ENCODE measurements at places on chromosomes 2 and 18.

GRCh38 chr2:13091455-13091854 is 374.7 kb downstream of the TRIB2 start:
- H3K4me1 ChIP-seq = no peaks in the 10 kb centered on the region
- no peaks in the 10 kb centered on the region for H3K27me3 ChIP-seq
- H3K27ac ChIP-seq = no peak overlapping the region
- no peak overlapping the region for H3K4me3 ChIP-seq
- DNase-seq = peak; percentile 22

DNA sequence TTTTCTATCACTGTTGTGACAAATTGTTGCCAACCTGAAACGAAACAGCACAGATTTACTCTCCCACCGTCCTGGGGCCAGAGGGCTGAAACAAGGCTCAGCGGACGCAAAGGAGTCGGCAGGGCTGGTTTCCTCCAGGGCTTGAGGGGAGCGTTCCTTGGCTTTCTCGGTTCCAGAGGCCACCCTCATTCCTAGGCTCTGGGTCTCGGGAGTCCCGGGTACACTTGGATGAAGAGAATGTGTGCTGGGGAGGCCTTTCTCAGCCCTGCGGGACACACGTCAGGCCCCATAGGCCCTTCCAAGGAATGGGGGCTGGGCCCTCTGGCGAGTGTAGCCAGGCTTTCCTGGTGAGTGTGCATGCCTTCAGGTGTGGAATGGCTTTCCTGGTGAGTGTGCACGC is 287.3 kb upstream of the HS6ST1 start:
- H3K4me1 ChIP-seq = no peaks in the 10 kb centered on the region
- H3K27me3 ChIP-seq = no peaks in the 10 kb centered on the region
- no peaks in the 10 kb centered on the region for H3K36me3 ChIP-seq
- H3K27ac ChIP-seq = no peak overlapping the region
- no peak overlapping the region for H3K4me3 ChIP-seq

- peak; percentile 77 for DNase-seq
- no peaks in the 10 kb centered on the region for H3K4me1 ChIP-seq
- H3K27ac ChIP-seq = no peak overlapping the region
- H3K27me3 ChIP-seq = no peaks in the 10 kb centered on the region
- H3K4me3 ChIP-seq = no peak overlapping the region
Observed at GRCh38 chr2:184769023-184769422, 170.7 kb downstream of the ZNF804A start.

DNA sequence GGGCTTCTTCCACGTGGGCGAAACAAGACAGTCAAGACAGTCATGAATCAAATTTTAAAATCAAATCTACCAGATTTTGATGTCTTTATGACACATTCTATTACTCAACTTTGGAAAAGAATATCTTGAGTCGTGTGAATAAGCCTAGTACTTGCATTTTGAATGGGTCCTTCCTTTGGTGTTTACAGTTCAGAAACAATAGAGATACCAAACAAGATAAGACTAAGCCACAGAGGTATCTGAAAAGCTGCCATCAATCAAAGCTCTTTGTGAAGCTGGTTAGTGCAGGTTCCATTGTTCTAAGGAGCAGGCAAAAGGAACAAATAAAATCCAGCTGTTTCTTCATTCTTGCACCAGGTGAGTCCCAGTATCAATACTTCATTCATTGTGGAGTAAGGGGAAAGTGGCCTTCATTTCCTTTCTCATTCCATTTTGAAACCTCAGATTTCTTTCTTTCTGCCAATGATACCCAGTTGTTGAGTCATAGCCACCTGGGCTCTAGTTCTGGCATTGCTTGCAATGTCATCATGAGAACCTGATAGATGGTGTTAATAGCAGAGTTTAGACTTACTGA is 151.7 kb upstream of the L3MBTL4 start:
- H3K27ac ChIP-seq = no peak overlapping the region
- no peak for DNase-seq
- H3K4me3 ChIP-seq = no peak overlapping the region
- H3K27me3 ChIP-seq = no peaks in the 10 kb centered on the region

DNA sequence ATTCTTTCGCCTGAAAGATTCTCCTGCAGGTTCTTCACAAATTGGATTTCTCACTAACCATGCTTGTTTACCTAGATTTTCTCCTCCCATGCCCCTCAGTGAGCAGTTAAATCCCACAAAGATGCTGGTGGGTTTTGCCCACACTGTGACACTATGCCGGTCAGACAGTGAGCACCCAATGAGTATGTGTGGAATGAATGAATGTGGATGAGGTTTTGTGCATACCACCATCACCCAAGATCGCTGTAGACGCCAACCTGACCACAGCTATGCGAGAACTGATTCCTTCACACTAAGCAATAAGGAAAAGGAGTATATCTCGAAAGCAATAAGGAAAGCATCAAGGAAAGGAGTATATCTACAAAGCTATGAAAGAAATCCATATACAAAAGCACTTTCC is 116.7 kb downstream of the PID1 start:
- H3K4me1 ChIP-seq = no peaks in the 10 kb centered on the region
- H3K27ac ChIP-seq = no peak overlapping the region
- no peaks in the 10 kb centered on the region for H3K27me3 ChIP-seq
- no peaks in the 10 kb centered on the region for H3K36me3 ChIP-seq
- peak; percentile 99 for DNase-seq
- H3K4me3 ChIP-seq = no peak overlapping the region

- no peaks in the 10 kb centered on the region for H3K4me1 ChIP-seq
- H3K27me3 ChIP-seq = no peaks in the 10 kb centered on the region
- DNase-seq = peak; percentile 82
- no peak overlapping the region for H3K4me3 ChIP-seq
Observed at GRCh38 chr2:10161961-10162441, 39.5 kb downstream of the RRM2 start.

DNA sequence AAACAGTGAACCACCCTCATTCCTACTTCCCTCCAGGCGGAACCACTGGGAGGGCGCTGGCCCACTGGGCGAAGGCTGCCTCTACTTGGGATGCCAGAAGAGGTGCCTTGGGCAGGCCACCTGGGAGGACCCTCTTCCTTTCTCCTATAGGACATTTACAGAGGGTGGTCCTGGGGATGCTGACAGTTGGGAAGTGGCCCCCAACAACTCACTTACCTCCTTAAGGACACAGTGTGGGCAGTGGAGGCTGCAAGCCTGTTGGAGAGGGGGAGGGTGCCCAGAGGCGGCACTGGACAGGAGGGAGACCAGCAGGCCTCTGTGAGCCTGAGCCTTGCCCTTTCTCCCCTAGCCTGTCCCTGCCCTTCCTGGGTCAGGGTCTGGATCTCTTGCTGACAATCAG is 346.4 kb upstream of the HS6ST1 start:
- H3K27me3 ChIP-seq = no peaks in the 10 kb centered on the region
- H3K4me3 ChIP-seq = no peak overlapping the region
- no peak for DNase-seq
- no peaks in the 10 kb centered on the region for H3K4me1 ChIP-seq
- no peak overlapping the region for H3K27ac ChIP-seq

DNA sequence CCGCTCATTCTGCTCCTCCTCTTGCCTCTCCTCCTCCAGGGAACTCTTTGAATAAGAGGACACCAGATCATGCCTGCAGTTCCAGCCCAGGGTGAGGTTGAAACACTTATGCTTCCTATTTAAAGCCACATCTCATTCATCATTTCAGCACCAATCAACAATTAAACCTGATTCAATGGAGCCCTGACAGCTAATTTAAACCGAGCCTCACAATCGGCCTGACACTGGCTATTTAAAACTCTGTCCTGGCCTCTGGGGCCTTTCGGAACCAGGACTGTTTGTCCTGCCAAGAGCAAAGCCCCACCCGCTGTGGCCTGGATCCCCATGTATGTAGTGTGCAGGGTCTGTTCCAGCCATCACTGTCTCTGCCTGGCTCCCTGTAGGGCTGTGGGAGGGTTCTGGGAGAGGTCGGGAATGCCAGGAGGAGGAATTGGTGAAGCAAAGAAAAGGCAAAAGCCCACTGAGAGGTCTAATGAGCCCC is 97.4 kb downstream of the MCFD2 start:
- H3K4me1 ChIP-seq = peaks cover 13% of the 10 kb centered on the region
- H3K36me3 ChIP-seq = no peaks in the 10 kb centered on the region
- no peak overlapping the region for H3K4me3 ChIP-seq
- peak; percentile 39 for DNase-seq

DNA sequence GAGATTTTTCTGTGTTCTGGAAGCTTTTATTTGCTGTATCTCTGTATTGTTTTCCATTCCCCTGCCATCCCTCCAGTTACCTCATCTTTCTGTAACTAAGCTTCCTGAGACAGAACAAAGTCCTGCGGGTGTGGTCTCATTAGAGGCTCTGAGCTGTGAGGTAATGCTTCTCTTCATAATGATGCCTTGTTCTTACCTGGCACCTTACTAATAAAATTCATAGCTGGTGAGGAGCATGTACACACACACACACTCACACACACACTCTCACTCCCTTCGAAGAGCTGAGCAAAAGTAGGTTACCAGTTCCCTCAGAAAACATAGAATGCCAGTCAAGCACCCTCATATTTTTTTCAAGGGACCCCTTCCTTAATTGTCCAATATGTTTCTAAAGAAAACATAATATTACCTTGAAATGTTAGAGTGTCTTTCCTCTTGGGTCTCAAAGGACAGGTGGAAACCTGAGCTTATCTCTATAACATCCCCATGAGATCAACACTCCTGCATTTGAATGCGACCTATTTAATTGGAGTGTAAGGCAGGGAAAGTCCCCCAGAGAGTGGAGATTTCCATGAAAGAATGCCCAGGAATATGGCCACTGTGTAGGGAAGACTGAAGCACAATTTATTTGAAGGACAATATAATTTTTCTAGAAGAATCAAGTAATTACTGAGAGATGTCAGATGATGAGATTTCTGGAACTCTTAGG is 161.6 kb upstream of the NCK2 start:
- H3K4me3 ChIP-seq = no peak overlapping the region
- no peaks in the 10 kb centered on the region for H3K36me3 ChIP-seq
- no peaks in the 10 kb centered on the region for H3K27me3 ChIP-seq
- no peaks in the 10 kb centered on the region for H3K4me1 ChIP-seq
- no peak for DNase-seq

DNA sequence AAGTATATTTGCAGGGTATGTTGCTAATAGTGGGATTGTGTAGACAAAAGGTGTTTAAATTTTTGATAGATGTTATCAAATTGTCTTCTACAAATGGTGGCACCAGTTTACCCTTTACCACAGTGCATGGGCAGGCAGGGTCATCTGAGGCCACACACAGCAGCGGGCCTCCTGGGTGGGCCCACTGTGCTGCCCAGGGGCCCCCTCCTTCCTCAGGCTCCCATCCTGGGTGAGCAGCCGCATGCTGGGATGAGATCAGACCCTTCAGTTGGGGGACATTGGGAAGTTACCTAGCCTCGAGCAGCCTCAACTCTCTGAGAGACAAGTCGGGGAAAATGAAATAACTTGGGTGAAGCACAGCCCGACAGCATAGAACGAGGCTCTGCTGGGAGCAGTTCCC is 9.7 kb downstream of the MYO7B start:
- DNase-seq = no peak
- H3K4me3 ChIP-seq = no peak overlapping the region
- H3K27me3 ChIP-seq = peaks cover 29% of the 10 kb centered on the region
- H3K36me3 ChIP-seq = no peaks in the 10 kb centered on the region
- H3K4me1 ChIP-seq = no peaks in the 10 kb centered on the region

GRCh38 chr18:13745696-13746095 is 19.2 kb downstream of the RNMT start:
- H3K4me1 ChIP-seq = no peaks in the 10 kb centered on the region
- no peaks in the 10 kb centered on the region for H3K27me3 ChIP-seq
- no peak overlapping the region for H3K4me3 ChIP-seq
- H3K36me3 ChIP-seq = no peaks in the 10 kb centered on the region

- DNase-seq = no peak
- H3K4me3 ChIP-seq = no peak overlapping the region
- H3K27ac ChIP-seq = no peak overlapping the region
- H3K27me3 ChIP-seq = no peaks in the 10 kb centered on the region
Observed at GRCh38 chr2:10330700-10331026, 28.0 kb downstream of the HPCAL1 start.

GRCh38 chr2:69559442-69560146 is 83.9 kb downstream of the AAK1 start:
- no peak overlapping the region for H3K4me3 ChIP-seq
- H3K27me3 ChIP-seq = no peaks in the 10 kb centered on the region
- H3K27ac ChIP-seq = no peak overlapping the region
- peaks cover 3% of the 10 kb centered on the region for H3K4me1 ChIP-seq
- peak; percentile 76 for DNase-seq

- no peaks in the 10 kb centered on the region for H3K36me3 ChIP-seq
- no peak for DNase-seq
- H3K4me1 ChIP-seq = no peaks in the 10 kb centered on the region
- no peaks in the 10 kb centered on the region for H3K27me3 ChIP-seq
- H3K4me3 ChIP-seq = no peak overlapping the region
Observed at GRCh38 chr18:50944245-50944932, 23.5 kb upstream of the ELAC1 start.

DNA sequence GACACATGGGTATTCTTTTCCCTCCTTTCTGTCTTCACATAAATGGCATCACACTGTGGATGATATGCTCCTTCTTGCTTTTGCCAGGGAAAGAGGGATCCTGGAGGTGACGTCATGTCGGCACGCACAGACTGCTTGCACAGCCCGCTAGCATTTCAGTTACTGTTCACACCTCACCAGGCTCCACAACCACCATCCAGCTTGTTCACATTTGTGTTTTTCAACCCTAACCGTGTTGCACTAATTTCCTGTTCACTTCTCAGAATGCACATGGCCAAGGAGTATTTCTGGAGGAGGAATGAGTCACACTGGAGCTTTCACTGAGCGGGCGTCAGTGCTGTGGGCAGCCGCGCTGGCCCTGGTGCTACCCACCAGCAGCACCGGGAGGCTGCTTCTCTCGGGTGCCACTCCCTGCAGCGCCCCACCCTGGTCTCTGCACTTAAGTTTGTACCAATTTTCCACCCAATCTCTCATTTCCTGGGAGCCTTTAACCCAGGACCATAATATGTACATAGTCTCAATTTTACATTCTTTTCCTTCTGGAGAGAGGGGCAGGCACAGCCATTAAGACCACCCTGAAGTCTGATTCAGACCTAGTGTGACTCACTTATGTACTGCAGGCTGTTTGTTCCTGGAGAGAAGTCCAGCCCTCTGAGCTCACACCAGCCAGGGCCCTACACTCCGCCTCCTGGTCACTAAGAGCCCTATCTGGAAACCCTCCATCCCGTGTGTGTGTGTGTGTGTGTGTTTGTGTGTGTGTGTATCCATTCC is 65.1 kb downstream of the MBP start:
- DNase-seq = peak; percentile 96
- H3K36me3 ChIP-seq = no peaks in the 10 kb centered on the region
- no peak overlapping the region for H3K4me3 ChIP-seq

DNA sequence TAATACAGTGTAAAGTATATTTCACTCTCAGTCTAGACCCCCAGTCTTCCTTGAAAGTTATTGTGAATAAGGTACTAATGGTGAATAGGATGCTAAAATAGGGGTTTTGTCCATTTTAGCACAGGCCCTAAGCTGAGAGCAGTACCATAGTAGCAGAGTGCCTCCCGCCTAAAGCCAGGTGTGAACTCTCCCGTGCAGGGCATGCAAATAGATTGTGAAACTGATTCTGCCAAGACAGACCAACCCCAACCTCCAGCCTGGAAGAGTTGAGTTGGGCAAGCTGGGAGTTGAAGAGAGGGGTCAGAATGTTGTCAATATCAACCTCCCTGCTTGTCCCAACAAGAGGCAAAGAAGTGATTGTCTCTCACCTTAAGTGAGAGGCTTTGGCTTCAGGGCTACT is 97.4 kb upstream of the CYRIA start:
- no peaks in the 10 kb centered on the region for H3K27me3 ChIP-seq

- no peak for DNase-seq
- no peaks in the 10 kb centered on the region for H3K27me3 ChIP-seq
- no peaks in the 10 kb centered on the region for H3K36me3 ChIP-seq
- H3K4me3 ChIP-seq = no peak overlapping the region
Observed at GRCh38 chr18:62516242-62516641, 6.6 kb upstream of the ZCCHC2 start.

GRCh38 chr2:233413559-233414272 is 59.4 kb downstream of the DGKD start:
- H3K4me3 ChIP-seq = no peak overlapping the region
- H3K27ac ChIP-seq = peak overlapping the region; percentile 41
- no peaks in the 10 kb centered on the region for H3K27me3 ChIP-seq
- H3K36me3 ChIP-seq = no peaks in the 10 kb centered on the region
- peak; percentile 75 for DNase-seq
